ENCODE measurements at places on chromosomes 11 and 22. TPM values are rescaled to one million over a fixed set of nuclear protein-coding genes. Genes with fewer than 3 reads are reported as not detected.

- DNase-seq: no peak
Measured at GRCh38 chr11:128872594-128872993, 5.5 kb upstream of the KCNJ1 start.

DNA sequence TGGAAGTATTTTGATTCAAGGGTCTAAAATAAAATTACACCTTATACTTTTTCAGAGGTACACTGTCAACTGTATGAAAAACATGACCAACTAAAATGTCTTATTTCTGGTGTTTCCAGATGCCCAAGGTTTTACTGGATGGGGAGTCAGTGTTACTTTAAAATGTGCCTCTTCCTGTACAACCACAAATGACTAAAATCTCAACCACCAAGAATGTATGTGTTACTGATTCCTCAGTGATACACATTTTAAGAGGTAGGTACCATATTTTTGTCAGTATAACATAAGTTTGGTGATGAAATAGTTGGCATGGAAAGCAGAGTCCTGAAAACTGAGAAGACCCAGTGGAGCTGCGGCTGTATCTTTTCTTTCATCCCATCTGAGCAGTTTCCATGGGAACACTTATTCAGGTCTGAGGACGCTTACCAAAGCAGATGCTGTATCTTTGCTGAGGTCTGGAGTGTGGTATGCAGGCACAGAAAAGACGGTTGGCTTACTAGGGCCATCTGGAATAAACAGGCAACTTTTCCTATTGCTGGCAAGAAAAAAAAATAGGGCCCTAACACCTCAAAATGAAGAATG, 21.2 kb upstream of the TP53AIP1 start:
- DNase-seq: no peak

DNA sequence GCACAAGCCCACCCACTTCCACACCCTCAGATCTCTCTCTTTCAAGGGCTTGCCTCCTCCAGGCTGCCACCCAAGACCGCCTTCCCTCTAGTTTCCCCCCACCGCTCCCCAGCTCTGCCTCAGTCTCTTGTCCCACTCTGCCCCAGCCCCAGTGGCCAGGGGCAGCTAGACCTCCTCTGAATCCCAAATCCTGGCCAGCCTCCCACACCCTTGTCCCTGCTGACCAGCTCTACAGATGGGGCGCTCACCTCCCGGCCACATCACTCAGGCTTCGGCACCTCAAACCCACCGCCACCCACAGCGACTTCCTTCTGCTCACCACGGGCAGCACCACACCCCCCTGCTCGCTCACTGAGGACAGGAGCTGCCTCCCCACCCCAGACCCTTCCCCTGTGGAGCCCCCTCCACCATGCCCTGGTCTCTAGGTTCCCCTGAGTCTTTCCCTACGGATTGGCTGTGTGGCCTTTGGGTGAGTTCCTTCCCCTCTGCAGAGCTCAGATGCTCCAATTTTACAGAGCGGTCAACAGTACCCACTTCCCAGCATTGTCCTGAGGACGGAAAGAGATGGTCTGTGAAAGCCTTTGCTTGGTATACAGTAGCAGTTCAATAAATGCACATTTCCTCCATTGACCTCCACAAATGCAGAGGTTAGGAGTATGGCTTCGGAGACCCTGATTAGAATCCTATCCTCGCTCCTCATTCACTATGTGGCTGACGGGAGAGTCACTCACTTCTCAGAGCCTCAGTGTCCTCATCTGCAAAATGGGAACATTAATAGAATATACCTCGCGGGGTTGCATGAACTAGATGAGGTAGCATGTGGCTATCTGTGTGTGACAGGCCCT, 11.5 kb upstream of the SPI1 start:
- no peak for DNase-seq

GRCh38 chr11:40118780-40119179, 1340.7 kb downstream of the LRRC4C start:
- no peak for DNase-seq

DNA sequence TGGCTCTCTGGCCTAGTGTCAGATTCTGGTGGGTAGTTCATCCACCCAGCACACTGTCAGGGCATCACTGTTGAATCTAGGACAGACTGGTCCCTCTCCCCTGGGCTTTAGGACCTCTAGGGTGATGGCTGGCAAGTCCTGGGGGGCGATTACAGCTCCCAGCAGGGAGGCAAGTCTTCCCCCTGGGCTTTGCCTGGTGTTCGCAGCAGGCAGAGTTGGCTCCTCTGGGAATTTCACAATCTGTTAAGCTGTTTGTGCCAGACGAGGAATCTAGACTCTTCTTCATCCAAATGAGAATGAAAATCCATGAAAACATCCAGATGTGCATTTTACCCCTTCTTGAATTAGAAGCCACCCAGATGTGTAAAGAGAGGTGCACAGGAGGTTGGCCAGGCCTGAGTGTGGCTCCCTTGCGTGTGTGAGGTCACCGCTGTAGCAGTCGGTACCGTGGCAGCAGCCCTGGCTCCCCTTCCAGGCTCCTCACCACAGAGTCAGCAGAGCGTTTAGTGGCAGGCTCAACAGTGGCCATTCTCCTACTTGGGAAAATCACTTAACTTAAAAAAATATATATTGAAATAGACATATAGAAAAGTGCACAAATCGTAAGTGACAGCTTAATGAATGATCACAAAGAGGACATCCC, 99.9 kb upstream of the TBCEL start:
- no peak for DNase-seq

DNA sequence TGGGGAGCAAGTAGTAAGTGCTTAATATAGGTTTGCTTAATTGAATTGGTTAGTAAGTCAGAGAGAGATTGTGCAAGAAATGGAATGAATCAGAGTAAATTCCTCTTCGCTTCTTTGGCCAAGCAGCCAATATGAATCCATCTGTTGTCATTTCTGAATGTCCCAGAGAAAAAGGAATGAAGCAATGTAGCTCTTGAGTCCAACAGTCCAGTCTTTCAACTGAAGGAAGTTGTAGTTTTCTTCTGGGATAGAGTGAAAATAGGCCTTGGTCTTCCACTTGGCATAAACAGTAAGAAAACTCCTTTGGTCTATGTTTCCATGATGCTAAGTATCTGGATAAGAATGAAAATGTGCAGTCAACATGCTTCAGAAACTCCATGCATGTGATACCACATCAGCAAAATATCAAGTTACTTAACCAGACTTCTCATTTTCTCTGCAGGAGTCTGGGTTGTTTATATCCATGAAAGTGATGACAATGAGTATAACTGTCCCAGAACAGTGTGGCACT, 1.8 kb upstream of the FIBIN start:
- DNase-seq: no peak

GRCh38 chr22:25078591-25078990, 121.1 kb upstream of the CRYBB3 start:
- DNase-seq: no peak

DNA sequence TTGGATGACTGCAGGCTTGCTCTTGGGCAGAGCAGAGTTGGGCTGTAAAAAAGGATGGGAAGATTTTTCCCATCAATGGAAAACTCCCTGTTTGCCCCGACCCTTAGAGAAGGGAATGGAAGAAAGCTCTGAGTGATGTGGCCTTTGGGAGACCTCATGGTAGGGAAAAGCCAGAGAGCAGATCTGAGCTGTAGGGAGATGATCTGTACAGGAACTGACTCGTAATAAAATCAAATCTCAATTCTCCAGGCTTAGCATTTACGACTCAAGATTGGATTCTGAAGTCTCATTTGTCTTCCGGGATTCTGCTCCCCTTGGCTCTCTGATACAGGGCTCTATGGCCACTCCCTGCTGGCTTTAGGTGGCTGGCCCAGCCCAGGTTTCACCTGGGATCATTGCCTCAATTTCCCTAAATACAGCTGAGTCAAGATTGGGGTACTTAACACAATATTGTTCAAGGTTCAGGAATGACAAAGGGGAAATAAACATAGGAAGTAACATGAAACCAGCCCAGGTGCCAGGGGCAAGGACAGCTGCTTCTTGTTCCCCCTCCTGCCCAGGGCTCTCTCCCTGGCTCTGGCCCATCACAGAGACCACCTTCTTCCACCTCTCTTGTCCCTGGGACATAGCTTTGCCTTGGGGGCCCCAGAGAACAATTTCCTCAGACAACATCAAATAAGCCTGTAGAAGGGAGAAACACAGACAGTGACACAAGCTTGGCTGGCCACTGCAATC, 38.4 kb upstream of the THY1 start:
- DNase-seq: peak; percentile 36

DNA sequence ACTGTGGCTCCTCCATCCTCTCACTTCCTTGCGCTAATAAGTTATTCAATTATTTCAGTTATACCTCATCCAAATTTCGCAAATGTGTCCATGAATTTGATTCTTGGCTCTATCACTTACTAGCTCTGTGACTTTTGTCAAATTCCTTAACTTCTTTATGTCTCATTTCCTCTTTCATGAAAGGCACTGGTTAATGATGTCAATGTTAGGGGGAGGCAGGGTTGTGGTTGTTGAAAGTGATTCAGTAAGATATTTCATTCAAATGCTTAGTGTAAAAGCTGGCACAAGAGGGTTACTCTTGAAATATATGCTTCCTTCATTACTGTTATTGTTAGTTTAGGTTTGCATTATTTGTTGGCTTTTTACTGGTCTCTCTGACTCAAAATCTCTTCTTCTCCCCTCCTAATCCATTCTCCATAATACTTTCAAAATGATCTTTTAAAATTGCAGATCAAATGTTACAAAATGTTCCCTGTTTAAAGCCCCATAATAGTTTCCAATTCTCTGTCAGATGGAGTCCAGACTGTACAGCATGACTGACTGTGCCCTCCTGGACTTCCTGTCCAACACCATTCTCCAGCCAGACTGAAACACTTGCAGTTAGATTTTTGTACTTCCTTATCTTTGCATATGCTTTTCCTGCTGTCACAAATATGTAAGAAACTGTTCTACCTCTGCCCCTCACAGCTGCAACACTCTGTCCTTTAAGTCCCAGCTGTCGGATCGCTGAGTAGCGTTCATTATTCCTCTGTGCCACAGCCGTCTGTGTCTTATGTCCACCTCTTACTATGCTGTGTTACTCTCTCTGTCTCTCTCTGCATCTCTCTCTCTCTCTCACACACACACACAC, 510.6 kb upstream of the RAG2 start:
- peak; percentile 9 for DNase-seq

DNA sequence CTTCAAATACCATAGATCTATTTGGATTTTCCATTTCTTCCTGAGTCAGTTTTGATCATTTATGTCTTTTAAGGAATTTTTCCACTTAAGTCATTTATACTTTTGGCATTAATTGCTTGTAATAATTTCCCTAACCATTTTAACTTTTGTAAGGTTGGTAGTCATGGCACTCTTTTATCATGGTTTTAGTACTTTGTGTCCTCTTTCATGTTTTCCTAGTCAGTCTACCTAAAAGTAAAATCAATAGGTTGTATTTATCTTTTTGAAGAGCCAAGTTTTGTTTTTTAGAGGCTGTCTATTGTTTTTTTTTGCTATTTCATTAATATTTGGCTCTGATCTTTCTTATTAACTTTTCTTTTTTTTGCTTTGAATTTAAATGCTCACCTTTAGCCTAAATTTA, 45.5 kb upstream of the IGLL5 start:
- DNase-seq: no peak

DNA sequence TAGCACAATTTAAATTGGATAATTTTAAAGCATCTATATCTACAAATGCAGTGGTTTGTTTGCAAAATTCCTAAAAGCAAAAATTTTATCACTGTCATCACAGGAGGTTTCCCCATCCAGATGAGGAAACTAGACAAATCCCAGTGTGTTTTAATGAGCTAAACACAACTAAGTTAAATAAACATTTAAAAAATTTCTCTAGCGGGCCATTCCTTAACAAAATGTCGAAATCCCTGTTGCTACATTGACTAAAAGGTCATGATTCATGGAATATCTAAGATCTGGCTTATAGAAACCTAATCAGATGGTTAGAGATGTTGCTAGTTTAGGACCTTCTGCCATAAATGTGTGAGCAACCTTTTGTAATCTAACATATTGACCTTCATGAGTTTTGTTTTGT, 107.3 kb upstream of the BDNF start:
- DNase-seq: no peak

GRCh38 chr11:128725630-128726319, 31.9 kb downstream of the FLI1 start:
- DNase-seq: no peak

The YPEL1 gene
- 0.23 TPM for total RNA-seq

The PDHX gene
- 22.7 TPM for total RNA-seq

The MMP3 gene
- not detected for total RNA-seq

The PATE3 gene
- total RNA-seq: not detected

The SHANK3 gene
- 6.8 TPM for total RNA-seq

Data from PC-3 (cell line).